Activated CD4-positive, alpha-beta T cell treated with anti-CD3 and anti-CD28 coated beads, Interleukin-2, Interleukin-4, amounts not matched to agents 100 ng/mL and 50 ng/mL, durations not matched to agents 16 hours and 8 hours (primary cell): ENCODE measurements at places on chromosomes 1 and 21.

DNA sequence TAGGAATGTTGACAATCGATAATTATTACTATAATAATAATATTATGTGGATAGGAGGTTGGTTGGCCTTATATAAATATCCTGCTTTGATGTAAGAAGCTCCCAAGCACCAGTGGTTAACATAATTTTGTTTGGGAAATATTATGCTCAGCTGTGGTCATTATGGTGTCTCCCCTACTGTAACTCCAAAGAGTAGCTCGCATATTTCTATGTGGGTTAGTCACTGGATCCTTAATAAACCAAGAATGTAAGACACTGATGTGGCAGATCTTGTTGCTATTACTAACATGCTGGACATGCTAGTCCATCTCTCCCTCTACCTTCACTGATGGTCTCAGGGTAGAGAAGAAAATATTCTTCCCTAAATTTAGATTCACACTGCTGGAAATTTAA is 79.2 kb upstream of the RALGPS2 start:
- no peak for DNase-seq

DNA sequence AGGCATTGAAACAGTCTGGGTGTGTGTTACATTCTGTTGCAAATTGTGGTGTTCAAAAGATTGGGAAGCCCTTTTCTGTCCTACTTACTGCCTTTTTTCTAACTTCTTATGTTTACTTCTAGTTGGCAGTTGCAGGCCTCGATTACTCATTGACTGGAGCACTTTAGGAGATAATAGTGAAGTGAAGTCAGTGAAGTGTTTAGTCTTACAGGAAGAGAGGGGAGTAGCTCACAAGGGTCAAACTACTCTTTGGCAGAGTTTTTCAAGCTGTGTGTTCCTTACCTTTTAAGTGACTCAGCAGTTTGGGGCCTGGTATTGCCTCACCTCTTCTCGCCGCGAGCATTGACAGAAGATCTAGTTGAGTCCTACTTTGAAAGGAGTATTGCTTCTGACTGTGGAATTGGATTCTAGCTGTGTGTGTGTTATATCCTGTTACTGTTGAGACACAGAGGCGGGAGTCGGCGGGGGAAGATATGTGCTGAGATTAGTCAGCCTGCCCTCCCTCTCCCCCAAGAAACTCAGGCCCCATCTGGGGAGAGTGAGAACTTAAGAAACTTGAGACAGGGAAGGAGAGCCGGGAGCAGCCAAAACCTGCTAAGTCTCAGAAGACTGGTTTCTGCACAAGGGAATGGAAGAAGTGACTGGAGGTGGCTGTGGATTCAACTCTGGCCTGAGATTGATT is 19.3 kb downstream of the AHCYL1 start:
- peak; percentile 65 for DNase-seq

DNA sequence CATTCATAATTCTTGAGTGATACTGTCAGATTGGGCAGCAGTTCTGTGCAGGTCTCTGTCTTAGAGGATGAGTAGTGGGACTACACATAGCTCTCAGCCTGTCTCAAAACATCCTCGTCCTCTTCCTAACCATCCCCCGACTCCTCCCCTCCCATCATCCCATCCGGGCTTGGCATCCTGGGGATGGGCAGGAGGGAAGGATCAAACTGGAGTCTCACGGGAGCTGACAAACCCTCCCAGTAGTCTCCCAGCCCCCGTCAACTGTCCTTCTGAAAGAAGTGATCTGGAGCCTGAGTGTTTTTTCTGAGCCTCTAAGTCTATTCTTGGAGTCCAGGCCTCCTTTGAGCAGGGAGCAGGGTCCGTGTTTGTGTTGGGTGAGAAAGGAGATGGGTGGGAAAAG is 102.0 kb downstream of the PAX7 start:
- DNase-seq: no peak

DNA sequence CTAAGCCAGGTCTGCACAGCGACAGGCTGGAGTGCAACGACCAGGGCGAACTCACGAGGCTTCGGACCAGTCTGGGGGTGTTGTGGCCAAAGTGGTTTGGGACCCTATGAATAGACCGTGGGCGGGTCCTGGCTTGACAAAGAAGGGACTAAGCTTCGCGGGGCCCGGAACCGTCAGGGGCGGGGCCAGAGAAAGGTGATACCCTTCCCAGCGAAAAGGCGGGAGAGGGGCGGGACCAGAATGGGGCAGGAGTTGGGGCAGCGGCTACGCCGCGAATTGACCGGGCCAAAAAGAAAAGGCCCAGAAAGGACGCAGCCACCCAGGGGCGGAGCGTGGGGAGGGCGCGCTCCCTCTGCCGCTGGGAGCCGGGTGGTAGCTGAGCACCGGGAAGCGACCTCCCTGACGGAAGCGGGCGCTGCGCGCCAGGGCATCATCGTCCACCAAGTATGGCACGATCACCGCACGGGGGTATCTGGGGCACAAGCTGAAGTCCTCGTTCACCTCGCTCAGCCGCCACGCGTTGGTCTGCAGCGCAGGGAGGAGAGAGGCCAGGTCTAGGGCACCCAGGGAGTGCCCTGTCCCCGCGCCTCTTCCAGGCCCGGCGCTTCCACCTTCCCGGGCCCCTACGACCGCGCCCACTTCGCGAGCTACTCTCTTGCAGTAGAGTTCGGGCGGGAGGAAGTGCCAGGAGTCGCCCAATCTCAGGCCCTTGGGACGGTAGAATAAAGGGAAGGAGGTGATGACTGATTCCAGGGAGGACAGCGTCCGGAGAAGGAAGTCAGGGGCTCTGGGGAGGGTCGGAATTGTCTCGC is 6.7 kb upstream of the FAM167B start:
- no peak for DNase-seq

- DNase-seq: peak; percentile 79
Observed at GRCh38 chr1:27959792-27960603, at the start of gene XKR8. Gene XKR8 (plus strand): TSS chr1:27959973. CDS start chr1:27960070, 97 bp downstream.

DNA sequence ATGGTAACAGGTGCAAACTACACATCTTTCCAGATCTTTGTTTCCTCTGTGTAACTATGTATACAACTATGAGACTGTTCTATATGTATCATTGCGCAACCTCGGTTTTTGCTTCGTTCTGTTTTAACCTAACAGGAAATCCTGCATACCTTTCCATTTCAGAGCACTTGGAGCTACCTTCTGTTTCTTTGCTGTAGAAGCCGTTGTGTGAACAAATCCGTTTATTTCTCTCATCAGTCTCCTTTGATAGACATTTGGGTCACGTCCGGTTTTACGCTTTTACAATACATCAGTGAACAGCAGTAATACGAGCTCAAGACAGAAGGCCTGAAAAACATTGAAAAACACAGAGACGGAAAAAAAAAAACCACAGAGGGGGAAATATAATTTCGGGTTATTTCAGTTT is 10.5 kb downstream of the ATP5IF1 start:
- DNase-seq: peak; percentile 78

GRCh38 chr1:23254584-23254983 is 37.3 kb upstream of the HTR1D start:
- no peak for DNase-seq

GRCh38 chr21:44647222-44647552 is 973 bp downstream of the KRTAP10-11 start:
- DNase-seq: no peak

- no peak for DNase-seq
Observed at GRCh38 chr1:196181594-196181878, 426.7 kb downstream of the KCNT2 start.
